ENCODE measurements at places on chromosomes 3 and 15. TPM values are rescaled to one million over a fixed set of nuclear protein-coding genes. Genes with fewer than 3 reads are reported as not detected.

Gene CSPG4
- total RNA-seq, result 34.6 TPM

Gene FANCD2OS
- not detected for total RNA-seq

Gene ZDHHC19
- total RNA-seq, result not detected

Gene FGD5
- total RNA-seq, result 62.9 TPM

Gene SMCO1
- not detected for total RNA-seq

Gene MAP4
- total RNA-seq, result 146 TPM

Gene CKMT1B
- total RNA-seq, result not detected

Gene P2RY1
- total RNA-seq, result 8.4 TPM

Gene EPHB1
- total RNA-seq, result 0.51 TPM

Gene RAMAC
- total RNA-seq, result 13.8 TPM

Gene PCSK6
- total RNA-seq, result 8.7 TPM

Gene CHRNB4
- not detected for total RNA-seq

Gene MEF2A
- total RNA-seq, result 103 TPM

Gene SLC6A11
- not detected for total RNA-seq

Gene IFT80
- 17.1 TPM for total RNA-seq

Gene CHRFAM7A
- total RNA-seq, result 1.1 TPM

Gene KNG1
- total RNA-seq, result not detected

Gene DUOX1
- total RNA-seq, result 0.44 TPM

Gene SRGAP3
- total RNA-seq, result 1.6 TPM

Gene NDN
- 136 TPM for total RNA-seq

Gene KIF7
- 9.5 TPM for total RNA-seq

Gene DNASE1L3
- total RNA-seq, result 11.5 TPM

Gene FOXL2
- not detected for total RNA-seq

Gene SLC6A1
- 0.44 TPM for total RNA-seq

Gene FAN1
- total RNA-seq, result 24.4 TPM

Gene RPL39L
- 8.9 TPM for total RNA-seq

Gene GPR87
- not detected for total RNA-seq

Gene PDZRN3
- 27.0 TPM for total RNA-seq

Gene CISH
- total RNA-seq, result 25.9 TPM

Gene CHAC1
- total RNA-seq, result 0.66 TPM

Gene CAND2
- total RNA-seq, result 1.3 TPM

Gene NR2E3
- total RNA-seq, result not detected

Gene ZKSCAN7
- 4.1 TPM for total RNA-seq

Data from subcutaneous adipose tissue (tissue), 4 donors.